Left lung (tissue), 14 donors: ENCODE measurements at places on chromosomes 3 and 15.

- no peak for DNase-seq
Observed at GRCh38 chr15:78084449-78084750, 6.9 kb upstream of the TBC1D2B start.

- DNase-seq, result no peak
Observed at GRCh38 chr15:72786676-72787345, 3.3 kb upstream of the ADPGK start.

DNA sequence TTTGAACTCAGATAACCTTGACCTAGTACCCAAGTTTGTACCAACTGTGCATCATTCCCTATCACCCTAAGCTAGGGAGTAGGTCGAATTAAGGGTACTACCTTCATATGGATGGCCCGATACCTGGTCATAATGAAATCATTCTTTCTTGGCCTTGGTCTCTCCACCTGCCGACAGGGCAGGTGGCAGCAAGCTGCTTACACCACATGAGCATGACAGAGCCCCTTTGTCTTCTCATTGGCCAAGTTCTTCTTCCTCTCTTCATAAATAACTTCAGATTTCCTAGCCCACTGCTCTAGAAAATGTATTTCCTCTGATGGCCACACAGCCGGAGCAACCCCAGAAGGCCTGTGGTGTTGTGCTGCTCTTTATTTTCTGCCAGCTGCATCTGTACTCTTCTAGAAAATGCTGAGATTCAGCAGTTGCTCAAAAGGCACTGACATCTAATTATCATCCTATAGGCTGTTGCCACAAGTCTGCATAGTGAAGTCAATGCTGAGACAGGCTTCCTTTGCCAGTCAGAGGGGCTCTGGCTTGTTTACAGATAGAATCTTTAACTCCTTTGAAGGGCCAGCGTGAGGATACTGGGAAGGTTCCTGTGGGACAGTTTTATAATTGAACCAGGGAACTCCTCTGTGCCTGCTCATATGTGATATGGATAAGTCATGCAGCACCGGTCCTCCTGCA lies 304.2 kb downstream of the PTPRG start:
- no peak for DNase-seq

- DNase-seq, result no peak
Observed at GRCh38 chr15:95043933-95044313, 812.6 kb downstream of the MCTP2 start.

DNA sequence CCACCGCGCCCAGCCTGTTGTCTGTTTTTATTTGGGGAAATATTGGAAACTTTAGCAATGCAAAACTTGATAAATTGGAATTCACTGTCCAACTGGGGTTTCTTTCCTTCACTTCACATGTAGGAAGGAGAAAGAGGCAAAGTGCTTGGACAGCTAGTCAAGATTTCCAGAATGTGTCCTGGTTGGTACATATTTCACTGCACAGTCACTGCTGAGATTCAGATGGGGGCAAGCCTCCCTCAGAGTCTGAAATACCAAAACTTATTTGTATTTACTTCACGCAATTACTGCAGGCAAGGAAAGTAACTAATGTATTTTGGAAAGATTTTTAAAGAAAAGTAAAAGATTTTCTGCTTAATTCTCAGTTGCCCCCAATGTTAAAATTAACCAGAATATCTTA lies 21.0 kb downstream of the LRRC31 start:
- DNase-seq, result no peak

- no peak for DNase-seq
Observed at GRCh38 chr3:5197470-5198312, 10.2 kb downstream of the EDEM1 start.

- no peak for DNase-seq
Observed at GRCh38 chr15:68537506-68537905, 41.3 kb upstream of the CORO2B start.

DNA sequence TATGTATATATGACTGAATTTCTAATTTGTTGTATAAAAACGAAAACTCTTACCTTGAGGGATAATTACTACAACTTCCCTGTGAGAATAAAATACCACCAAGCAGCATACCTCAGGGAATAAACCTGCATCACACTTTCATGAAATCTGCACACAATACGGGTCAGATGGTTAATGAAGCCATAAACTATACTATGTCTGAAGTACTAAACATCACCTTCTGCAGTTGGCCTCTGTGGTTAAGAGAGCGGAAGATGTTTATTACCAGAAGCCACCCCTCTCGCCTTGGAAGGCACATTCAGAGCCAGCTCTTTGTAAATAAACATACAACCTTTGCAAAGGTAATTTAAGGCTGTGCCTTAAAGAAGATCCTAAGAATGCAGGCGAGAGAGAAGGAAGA lies 462.1 kb upstream of the NR2F2 start:
- DNase-seq, result no peak

DNA sequence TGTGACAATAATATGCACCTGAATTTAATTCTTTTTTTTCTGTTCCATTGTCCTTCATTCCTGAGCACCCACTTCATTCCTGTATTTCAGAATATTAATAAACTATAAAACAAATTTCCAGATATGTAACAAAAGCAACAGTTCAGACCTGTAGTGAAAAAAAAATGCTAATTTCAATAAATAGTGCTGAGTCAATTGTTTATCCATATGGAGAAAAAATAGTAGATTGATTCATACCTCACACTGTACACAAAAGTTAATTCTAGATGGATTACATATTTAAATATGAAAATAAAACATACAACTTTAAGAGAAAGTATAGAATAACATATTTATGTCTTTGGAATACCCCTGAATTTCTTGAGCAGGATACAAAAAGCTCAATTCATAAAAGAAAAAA lies 43.9 kb upstream of the KCNH8 start:
- no peak for DNase-seq

GRCh38 chr3:183782576-183783276 lies 42.7 kb downstream of the MAP6D1 start:
- no peak for DNase-seq

- no peak for DNase-seq
Observed at GRCh38 chr3:88137836-88138235, 11.9 kb upstream of the C3orf38 start.

DNA sequence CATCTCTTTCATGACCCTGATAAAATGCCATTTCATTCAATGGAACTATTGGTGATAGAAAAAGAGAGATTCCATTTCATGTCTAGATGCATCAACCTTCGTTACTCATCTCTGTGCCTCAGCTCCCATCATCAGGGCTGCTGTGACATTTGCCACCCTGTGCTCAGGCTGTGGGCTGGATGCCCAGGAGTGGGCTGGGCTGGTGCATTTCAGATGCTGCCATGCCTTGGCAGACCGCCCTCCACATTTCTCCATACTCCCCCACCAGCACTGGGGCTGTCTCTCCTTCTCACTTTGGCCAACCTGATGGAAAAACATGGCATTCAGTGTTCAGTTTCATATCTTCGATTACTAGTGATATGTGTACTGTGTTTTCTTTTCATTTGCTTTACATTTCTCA lies 59.1 kb downstream of the DNASE1L3 start:
- DNase-seq, result no peak

- DNase-seq, result no peak
Observed at GRCh38 chr3:169846458-169847193, 23.1 kb downstream of the LRRC31 start.

- DNase-seq, result peak; percentile 21
Observed at GRCh38 chr3:127711021-127711695, 38.4 kb downstream of the ABTB1 start.

GRCh38 chr15:37009288-37009687 lies 91.1 kb downstream of the MEIS2 start:
- DNase-seq, result no peak

DNA sequence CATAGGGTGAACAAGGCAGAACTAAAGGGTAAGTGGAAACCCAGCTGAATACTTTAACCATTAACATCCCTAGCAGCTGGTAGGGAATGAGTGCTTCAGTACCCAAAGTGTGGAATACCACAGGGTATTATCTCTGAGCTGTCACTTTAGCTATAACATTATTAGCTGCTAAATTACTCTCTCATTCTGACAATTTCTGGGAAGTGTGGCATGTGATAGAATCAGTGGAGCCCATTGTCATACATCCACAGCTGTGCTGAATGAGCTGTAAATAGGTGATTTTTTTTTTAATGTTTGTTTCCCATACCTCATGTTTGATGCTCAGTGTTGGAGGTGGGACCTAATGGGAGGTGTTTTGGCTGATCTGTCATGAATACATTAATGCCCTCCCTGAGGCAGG lies 894.3 kb downstream of the DIPK2A start:
- DNase-seq, result no peak

DNA sequence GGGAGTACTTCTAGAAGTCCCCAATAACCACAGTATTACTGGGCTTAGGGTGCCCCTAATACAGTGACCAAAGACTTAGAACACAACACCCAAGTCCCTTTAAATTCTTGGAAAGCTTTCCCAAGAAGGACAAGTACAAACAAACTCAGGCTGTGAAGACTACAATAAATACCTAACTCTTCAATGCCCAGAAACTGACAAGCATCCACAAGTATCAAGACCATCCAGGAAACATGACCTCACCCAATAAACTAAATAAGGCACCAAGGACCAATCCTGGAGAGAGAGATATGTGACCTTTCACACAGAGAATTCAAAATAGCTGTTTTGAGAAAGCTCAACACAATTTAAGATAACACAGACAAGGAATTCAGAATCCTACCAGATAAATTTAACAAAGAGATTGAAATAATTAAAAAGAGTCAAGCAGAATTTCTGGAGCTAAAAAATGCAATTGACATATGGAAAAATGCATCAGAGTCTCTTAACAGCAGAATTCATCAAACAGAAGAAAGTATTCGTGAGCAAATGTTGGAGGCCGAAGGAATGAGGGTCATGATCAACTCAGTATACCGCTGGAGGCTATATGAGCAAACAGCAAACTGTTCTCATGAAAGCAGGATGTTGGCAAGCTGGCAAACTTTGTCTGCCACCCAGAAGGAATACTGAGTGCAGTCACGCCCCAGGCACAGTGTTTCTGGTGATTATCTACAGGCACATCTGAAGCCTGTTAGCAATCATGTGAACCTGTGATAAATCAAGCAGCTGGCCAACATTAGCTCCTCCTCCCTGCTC lies 87.0 kb upstream of the NECTIN3 start:
- DNase-seq, result no peak

DNA sequence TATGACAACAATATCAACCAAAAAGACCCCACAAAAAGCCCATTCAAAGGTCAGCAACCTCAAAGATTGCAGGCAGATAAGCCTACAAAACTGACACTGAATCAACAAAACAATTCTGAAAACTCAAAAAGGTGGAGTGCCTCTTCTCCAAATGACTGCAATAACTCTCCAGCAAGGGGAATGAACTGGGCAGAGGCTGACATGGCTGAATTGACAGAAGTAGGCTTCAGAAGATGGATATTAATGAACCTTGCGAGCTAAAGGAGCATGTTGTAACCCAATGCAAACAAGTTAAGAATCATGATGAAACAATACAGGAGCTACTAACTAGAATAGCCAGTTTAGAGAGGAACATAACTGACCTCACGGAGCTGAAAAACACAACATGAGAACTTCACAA lies 20.4 kb upstream of the SLC25A38 start:
- no peak for DNase-seq

- DNase-seq, result no peak
Observed at GRCh38 chr15:86849558-86850285, 770.1 kb downstream of the AGBL1 start.

DNA sequence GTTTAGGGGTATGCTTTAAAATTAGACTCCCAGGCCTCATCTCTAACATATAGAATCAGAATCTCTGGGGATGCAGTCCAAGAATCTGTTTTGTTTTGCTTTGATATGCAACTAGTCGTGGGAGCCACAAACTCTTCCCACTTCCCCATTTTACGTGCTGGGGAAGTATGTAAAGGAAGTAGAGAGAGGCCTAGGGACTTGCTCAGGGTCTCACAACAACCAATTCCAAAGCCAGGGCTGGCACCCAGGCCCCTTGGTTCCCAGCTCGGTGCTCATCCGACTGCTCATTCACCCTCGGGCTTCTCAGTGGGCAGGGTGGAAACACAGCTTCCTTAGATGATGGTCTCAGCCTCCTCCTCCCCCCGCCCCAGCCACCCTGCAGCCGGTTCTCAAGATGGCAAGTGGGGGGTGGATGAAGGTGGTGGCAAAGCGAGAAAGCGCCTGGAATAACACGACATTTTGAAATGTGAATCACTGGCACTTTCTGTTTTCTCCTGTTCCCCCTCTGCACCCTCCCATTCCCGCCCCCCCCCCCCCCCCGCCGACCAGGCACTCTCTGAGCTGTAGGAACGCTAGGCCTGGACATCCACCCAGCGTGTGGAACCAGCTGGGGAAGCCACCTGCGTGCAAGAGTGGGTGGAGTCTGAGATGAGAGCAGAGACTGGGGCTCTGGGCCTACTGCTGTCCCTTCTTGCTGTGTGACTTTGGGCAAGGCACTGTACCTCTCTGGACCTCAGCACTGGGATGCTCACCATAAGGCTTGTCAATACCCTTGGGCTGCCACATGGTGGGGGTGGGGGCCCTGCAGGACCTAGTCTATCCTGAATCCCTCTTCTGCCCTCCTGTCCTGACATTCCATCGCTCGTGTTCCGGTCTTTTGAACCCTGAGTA lies 214.5 kb downstream of the RPLP1 start:
- peak; percentile 49 for DNase-seq

- DNase-seq, result no peak
Observed at GRCh38 chr3:16927485-16927884, 42.7 kb downstream of the PLCL2 start.

DNA sequence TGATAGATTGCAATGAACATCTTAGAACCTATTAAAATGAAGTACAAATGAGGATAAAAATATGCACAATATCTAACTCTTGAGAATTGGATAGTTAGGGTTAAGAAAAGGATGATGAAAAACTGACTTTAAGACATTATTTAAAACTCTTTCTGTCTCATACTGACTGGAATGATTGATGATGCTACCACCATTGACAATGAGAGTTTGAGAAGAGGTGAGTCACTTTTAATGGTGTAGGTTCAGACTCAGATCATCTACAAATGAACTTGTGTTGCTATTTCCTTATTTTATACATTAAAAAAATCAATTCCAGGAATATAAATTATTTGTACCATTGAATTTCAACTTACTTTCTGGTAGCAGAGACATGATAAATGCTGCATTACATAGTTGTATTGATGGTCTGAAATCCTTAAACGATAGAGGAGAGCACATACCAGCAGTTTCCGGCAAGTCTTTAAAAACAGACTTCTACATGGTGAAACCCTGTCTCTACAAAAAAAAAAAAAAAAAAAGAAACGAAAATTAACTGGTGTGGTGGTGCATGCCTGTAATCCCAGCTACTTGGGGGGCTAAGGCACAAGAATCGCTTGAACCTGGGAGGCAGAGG lies 409.0 kb downstream of the OTOL1 start:
- DNase-seq, result no peak

- DNase-seq, result no peak
Observed at GRCh38 chr15:69414701-69415167, 585 bp downstream of the KIF23 start.

DNA sequence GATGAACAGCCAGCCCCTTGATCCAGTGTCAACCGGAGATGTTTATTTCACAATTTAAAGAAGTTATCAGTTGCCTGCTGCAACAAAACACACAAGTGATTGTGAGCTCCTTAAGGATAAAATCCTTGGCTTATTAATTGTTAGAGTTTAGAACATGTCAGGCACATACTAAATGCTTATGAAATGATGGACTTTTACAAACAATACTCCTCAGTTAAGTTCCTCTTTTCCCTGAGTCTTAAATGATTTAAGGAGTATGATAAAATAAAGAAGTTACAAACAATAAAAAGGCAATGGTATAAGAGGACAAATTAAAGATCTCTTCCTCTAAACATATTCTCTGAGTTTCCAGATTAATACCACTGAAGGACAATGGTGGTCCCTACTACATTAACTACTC lies 5.7 kb downstream of the GHSR start:
- no peak for DNase-seq
